ENCODE measurements at places on chromosomes 7 and 10. TPM values are rescaled to one million over a fixed set of nuclear protein-coding genes. Genes with fewer than 3 reads are reported as not detected.

The CC2D2B gene
- 0.31 TPM for total RNA-seq

The FAM25G gene
- total RNA-seq = not detected

DNA sequence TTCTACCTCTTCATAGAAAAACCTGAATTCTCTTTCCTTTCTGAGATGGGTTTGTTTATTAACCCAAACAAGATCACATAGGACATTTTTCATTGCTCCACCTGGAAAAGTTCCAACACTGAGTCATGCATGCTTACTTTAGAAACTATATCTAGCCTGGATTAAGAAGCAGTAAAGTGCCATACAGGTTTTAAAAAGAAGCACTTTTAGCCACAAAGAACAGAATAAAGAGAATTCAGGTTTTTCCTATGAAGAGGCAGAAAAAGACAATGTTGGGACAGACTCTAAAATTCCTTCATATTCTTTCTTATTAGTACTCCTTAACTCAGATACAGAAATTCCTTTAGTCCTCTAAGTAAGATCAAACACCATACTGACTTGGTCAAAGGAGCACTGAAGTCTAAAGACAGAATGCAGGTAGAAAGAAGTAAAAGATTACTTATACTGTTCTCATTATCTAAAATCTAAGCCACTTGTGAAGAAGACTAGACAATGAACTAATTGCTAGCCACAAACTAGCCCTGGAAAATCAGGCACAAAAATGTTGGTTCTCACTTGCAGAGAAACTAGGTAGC, 241.3 kb downstream of the ANK3 start:
- no peak for DNase-seq
- H3K27me3 ChIP-seq = no peaks in the 10 kb centered on the region
- H3K36me3 ChIP-seq = peaks cover 4% of the 10 kb centered on the region
- H3K4me3 ChIP-seq = no peak overlapping the region

DNA sequence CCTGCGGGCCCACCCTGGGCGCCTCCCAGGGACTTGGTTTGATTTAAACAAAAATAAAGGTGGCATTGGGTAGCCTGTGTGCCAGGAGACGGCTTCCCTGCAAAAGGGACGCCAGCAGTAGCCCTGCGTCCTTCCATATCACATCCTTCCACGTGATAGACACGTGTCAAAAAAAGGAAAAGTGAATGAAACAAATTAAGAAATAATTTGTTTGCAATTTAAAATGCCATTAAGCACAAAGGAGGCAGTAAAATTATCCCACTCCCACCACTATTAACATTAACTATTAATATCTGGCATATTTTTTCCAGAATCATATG, 7.6 kb downstream of the TACR2 start:
- no peak overlapping the region for H3K4me3 ChIP-seq
- H3K27ac ChIP-seq = peak overlapping the region; percentile 80
- H3K27me3 ChIP-seq = no peaks in the 10 kb centered on the region

DNA sequence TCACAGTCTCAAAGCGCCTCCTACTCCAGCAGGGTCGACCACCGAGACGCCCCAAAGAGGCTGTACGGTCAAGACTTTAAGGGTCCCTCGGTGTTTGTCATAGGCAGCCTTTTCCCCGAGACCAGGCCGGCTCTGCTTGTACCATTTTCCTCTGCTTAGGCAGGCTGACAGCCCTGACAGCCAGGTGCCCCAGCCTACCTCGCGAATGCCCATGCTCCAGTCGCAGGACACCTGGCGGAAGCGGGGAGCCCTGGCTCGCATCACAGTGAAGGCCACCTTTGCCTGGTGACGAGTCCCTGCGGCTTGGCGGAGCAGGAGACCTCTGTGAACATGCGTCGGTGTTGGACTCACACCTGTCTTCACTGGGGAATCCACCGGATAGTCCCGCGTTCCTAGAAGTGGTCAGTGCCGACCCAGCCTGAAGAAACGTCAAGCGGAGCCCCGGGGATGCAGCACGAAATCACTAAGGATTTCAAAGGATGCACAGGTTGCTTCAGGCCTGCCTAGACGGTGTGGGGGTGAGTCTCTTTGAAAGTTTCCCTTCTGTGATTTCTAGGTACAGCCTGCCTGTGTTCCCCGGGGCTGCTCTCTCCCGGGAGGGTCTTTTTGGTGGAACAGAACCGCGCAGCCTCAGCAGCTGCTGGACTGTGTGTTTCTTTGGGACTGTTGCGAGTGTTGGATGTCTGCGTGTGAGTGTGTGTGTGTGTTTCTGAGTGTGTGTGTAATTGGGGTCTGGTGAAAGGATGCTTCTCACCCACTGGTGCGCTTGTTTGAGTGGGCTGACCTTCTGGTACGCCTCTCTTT, 30.5 kb upstream of the ZNF273 start:
- H3K36me3 ChIP-seq = no peaks in the 10 kb centered on the region
- H3K4me3 ChIP-seq = no peak overlapping the region
- H3K27me3 ChIP-seq = peaks cover 8% of the 10 kb centered on the region
- no peaks in the 10 kb centered on the region for H3K4me1 ChIP-seq
- no peak overlapping the region for H3K27ac ChIP-seq
- DNase-seq = no peak

DNA sequence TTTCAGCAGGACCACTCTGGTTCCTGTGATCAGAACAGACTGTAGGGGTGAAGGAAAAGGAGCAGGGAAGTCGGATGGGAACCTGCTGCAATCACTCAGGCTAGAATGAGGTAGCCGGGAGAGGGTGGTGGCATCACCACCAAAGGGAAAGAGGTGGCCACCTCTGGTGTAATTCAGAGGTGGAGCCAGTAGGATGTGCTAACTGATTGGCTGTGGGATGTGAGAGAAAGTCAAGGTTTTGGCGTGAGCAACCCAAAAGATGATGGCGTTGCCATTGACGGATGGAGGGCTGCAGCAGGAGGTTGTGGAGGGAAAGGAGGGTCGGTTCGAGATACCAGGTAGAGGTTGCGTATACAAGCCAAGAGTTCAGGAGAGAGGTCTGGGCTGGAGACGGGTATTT, 7.4 kb upstream of the VSIR start:
- DNase-seq = no peak
- peaks cover 2% of the 10 kb centered on the region for H3K36me3 ChIP-seq
- H3K4me1 ChIP-seq = peaks cover 25% of the 10 kb centered on the region
- no peak overlapping the region for H3K4me3 ChIP-seq
- H3K27ac ChIP-seq = no peak overlapping the region
- no peaks in the 10 kb centered on the region for H3K27me3 ChIP-seq

GRCh38 chr7:37462138-37462537, 13.5 kb upstream of the ELMO1 start:
- peaks cover 5% of the 10 kb centered on the region for H3K27me3 ChIP-seq
- no peaks in the 10 kb centered on the region for H3K4me1 ChIP-seq
- no peak overlapping the region for H3K4me3 ChIP-seq
- DNase-seq = no peak
- no peak overlapping the region for H3K27ac ChIP-seq

DNA sequence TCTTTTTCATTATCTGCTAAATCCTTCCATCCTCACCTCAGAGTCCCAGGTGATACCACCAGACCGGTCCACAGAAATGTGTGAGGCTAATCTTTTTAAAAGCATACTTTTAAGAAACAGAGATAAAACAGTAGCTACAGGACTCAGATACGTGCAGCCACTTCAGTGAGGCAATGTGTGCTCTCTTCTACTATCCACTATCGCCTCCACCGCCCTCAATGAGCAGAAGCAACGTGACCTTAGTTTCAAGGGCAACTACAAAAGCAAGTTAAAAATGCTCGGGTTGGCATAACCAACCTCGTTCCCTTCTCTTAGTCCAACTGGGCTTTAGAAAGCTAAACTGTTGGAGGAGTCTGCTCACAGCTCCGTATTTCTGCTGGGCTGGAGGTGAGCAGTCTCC, 4.2 kb downstream of the FGFR2 start:
- no peaks in the 10 kb centered on the region for H3K36me3 ChIP-seq
- H3K4me1 ChIP-seq = peaks cover 3% of the 10 kb centered on the region
- no peak overlapping the region for H3K4me3 ChIP-seq
- H3K27ac ChIP-seq = no peak overlapping the region
- H3K27me3 ChIP-seq = peaks cover 27% of the 10 kb centered on the region

Data from activated CD8-positive, alpha-beta T cell treated with anti-CD3 and anti-CD28 coated beads for 36 hours (primary cell).